ENCODE measurements at places on chromosomes 12 and 14. TPM values are rescaled to one million over a fixed set of nuclear protein-coding genes. Genes with fewer than 3 reads are reported as not detected.

FAM90A1 gene
- total RNA-seq = 1.5 TPM

VIPAS39 gene
- 52.3 TPM for total RNA-seq

MMAB gene
- 26.4 TPM for total RNA-seq

RTL1 gene
- 0.94 TPM for total RNA-seq

CLEC1B gene
- total RNA-seq = 1.7 TPM

BICDL1 gene
- 78.3 TPM for total RNA-seq

NOPCHAP1 gene
- total RNA-seq = 12.8 TPM

GDF3 gene
- total RNA-seq = not detected

GCH1 gene
- total RNA-seq = 11.3 TPM

GLIPR1 gene
- 4.3 TPM for total RNA-seq

TMEM63C gene
- 20.7 TPM for total RNA-seq

- H3K27ac ChIP-seq = no peak overlapping the region
- no peaks in the 10 kb centered on the region for H3K27me3 ChIP-seq
- no peaks in the 10 kb centered on the region for H3K36me3 ChIP-seq
- DNase-seq = no peak
- no peak overlapping the region for H3K4me3 ChIP-seq
Observed at GRCh38 chr14:38207377-38207735, 348 bp upstream of the SSTR1 start.

- H3K4me1 ChIP-seq = no peaks in the 10 kb centered on the region
- no peak overlapping the region for H3K27ac ChIP-seq
- H3K36me3 ChIP-seq = no peaks in the 10 kb centered on the region
- H3K27me3 ChIP-seq = no peaks in the 10 kb centered on the region
Observed at GRCh38 chr12:113683574-113683973, 211.9 kb upstream of the LHX5 start.

- peak overlapping the region; percentile 64 for H3K4me3 ChIP-seq
- no peak for DNase-seq
- peaks cover 6% of the 10 kb centered on the region for H3K4me1 ChIP-seq
- no peaks in the 10 kb centered on the region for H3K27me3 ChIP-seq
- no peak overlapping the region for H3K27ac ChIP-seq
Observed at GRCh38 chr12:117098024-117098360, 1.2 kb downstream of the TESC start.

DNA sequence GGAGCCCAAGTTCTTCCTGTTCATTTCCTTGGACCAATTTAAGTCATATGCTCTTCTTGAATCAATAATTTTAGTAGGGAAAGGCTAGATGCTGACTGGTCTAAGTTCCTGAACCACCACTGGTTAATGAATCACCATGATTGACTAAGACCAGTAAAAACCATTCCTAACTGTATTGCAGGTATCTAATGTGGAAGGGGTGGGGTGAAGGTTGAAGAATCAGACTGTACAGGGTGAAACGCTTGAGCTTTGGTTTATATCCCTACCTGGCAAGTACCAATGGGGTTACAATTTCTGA is 100.1 kb downstream of the DYRK2 start:
- H3K4me3 ChIP-seq = no peak overlapping the region
- no peaks in the 10 kb centered on the region for H3K27me3 ChIP-seq
- no peak overlapping the region for H3K27ac ChIP-seq
- DNase-seq = no peak
- no peaks in the 10 kb centered on the region for H3K36me3 ChIP-seq

- H3K36me3 ChIP-seq = no peaks in the 10 kb centered on the region
- no peak for DNase-seq
- H3K4me3 ChIP-seq = no peak overlapping the region
- peaks cover 16% of the 10 kb centered on the region for H3K4me1 ChIP-seq
- no peaks in the 10 kb centered on the region for H3K27me3 ChIP-seq
Observed at GRCh38 chr14:50335989-50336824, 24.1 kb downstream of the DMAC2L start.

DNA sequence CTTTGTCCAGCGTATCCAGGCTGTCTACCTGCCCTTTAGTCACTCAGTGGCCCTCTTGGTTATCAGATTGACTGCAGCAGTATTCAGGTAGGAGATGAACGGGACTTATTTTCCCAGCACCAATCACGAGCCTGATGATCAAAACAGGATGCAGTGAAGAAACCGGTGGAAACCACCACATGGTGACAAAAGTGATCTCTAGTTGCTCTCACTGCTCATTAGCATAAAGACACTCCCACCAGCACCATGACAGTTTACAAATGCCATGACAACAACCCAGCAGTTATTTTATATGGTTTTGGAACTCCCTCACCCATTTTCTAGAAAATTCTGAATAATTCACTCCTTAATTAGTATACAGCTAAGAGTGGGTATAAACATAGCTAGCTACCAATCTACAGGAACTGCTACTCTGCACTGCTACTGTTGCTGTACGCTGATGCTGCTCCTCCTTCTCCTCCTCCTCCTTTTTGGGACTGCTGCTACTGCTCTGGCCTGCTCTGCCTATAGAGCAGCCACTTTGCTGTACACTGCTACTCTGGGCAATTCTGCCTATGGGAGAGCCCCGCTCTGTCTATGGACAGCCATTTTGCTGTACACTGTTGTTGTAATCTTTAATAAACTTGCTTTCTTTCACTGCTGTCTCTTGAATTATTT is 142.5 kb upstream of the SSTR1 start:
- DNase-seq = no peak
- no peak overlapping the region for H3K27ac ChIP-seq
- no peaks in the 10 kb centered on the region for H3K27me3 ChIP-seq

DNA sequence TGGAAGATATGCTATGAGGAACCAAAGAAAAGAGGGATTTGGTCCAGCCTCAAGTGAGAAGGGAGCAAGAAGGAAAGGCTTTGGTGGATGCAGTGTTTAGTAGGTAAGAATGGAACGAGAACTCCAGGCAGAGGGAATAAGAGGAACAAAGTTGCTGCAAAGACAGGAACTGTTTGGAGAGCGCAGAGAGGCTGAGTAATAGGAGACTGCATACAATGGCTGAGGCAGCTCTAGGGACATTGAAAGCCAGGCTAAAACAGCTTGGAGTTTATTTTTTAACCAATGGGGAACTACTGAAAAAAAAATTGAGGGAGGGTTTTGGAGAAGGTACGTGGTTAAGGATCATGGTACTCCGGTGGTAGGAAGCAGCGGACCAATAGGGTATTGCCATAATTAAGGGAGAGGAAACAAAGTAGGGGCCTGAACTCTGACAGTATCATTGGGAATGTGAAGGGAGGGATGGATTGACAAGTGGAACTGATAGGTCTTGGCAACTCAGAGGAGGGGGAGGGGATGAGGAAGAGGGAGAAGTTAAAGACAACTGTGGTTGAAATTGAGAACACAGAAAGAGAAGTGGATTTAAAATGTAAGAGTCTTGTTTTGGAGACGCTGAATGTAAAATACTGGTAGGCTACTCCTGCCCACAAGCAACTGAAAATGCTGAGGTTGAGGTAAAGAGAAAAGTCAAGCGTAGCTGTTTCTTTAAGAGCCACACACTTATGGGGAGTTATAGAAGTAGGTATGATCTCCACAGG is 4.8 kb downstream of the ASCL4 start:
- H3K27ac ChIP-seq = no peak overlapping the region
- no peak for DNase-seq
- H3K27me3 ChIP-seq = no peaks in the 10 kb centered on the region

DNA sequence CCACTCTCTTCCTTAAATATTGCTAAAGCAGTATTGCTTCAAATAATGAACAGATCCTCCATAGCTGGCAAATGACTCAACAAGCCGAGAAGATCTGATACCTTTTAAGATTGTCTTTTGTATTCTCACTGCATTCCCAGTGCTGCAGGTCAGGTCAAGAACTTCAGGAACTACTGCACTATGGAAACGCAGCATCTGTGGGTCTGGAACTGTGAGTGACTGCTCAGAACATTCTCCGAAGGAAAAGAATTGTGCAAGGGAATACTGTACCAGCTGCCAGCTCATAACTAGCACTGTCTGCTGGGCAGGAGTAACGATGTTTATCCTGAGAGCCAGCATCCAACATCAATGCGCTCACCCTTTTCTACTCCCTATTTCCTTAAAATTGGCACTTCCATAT is 348.0 kb upstream of the SOX5 start:
- H3K4me3 ChIP-seq = no peak overlapping the region
- no peak for DNase-seq
- no peaks in the 10 kb centered on the region for H3K4me1 ChIP-seq
- H3K27me3 ChIP-seq = no peaks in the 10 kb centered on the region
- no peak overlapping the region for H3K27ac ChIP-seq

GRCh38 chr14:57609192-57610075 is 115.8 kb upstream of the CCDC198 start:
- no peak overlapping the region for H3K27ac ChIP-seq
- no peak for DNase-seq
- H3K27me3 ChIP-seq = no peaks in the 10 kb centered on the region
- no peak overlapping the region for H3K4me3 ChIP-seq

DNA sequence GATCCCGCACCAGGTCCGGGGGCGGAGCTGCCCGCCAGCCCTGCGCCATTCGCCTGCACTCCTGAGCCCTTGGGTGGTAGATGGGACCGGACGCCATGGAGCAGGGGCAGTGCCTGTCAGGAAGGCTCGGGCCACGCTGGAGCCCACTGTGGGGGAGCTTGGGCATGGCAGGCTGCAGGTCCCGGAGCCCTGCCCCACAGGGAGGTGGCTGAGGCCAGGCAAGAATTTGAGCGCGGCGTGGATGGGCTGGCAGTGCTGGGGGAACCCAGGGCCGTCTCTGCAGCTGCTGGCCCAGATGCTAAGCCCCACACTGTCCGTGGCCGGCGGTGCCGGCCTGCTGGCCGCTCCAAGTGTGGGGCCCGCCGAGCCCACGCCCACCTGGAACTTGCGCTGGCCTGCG is 260.0 kb downstream of the NPAS3 start:
- H3K27ac ChIP-seq = no peak overlapping the region
- no peaks in the 10 kb centered on the region for H3K27me3 ChIP-seq
- no peak for DNase-seq
- peak overlapping the region; percentile 41 for H3K4me3 ChIP-seq
- no peaks in the 10 kb centered on the region for H3K4me1 ChIP-seq

DNA sequence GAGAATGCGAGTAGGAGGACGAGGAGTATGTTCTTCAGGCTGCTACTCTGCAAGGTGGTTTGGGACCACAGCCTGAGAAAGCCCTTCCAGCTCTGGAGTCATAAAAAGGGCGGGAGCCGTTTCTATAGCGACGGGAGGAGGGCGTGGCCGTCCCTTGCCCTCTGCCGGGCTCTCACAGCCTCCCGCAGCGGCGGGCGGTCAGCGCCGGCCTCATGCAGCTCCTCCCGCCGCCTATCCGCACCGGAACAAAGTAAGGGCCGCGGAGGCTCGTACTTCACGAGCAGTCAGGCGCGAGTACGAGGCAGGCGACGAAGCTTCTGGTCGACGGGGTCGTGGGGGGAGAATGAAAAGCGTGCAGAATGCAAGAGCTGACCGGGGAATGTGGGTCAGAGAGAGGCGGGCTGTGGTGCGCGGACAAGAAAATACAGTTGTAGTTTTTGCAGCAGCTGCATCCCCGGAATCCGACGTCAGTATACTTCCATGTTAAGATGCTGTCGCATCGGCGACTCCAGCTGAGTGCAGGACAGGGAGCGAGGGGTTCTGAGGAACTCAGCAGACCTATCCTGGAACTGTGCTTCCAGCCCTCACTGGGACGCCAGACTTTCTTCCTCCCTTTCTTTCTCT is at the start of gene DYRK4:
Gene DYRK4, plus strand, starts transcription at position 175 of the 624 bp plus-strand sequence. Its CDS starts 38 bp downstream, at position 213.
- H3K27me3 ChIP-seq = no peaks in the 10 kb centered on the region
- no peak within 1 kb of the TSS for H3K27ac ChIP-seq
- peak within 1 kb of the TSS; percentile 33 for H3K4me3 ChIP-seq
- no peaks in the 10 kb centered on the region for H3K4me1 ChIP-seq

DNA sequence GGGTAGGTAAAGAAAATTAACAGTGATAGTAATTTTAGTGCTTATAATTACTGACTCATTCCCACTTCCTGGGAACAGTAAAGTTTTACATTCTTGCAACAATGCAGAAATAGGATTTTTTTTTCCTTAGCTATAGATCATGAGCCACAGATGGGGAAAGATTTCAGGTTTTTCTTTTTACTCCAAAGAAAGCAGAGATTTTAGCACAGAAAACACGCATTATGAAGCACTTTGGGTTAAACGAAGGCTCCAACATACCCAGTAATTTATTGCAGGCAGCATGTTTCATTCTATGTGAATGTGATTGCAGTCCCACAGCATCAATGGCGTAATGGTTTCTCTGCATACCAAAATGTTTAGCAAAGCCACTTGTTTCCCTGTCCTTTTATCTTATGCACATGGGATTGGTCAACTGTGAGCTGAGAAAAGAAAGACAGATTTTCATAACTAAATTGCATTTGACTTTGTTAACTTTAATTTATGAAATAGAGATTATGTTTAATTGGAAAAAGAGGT is 124.6 kb upstream of the E2F7 start:
- no peak overlapping the region for H3K27ac ChIP-seq
- no peaks in the 10 kb centered on the region for H3K36me3 ChIP-seq
- H3K4me1 ChIP-seq = no peaks in the 10 kb centered on the region
- H3K4me3 ChIP-seq = no peak overlapping the region
- no peaks in the 10 kb centered on the region for H3K27me3 ChIP-seq

GRCh38 chr12:2904260-2904659 is 13.6 kb downstream of the TULP3 start:
- H3K36me3 ChIP-seq = no peaks in the 10 kb centered on the region
- H3K4me1 ChIP-seq = peaks cover 4% of the 10 kb centered on the region
- no peak for DNase-seq
- H3K27me3 ChIP-seq = no peaks in the 10 kb centered on the region
- no peak overlapping the region for H3K27ac ChIP-seq

- no peaks in the 10 kb centered on the region for H3K27me3 ChIP-seq
- no peak overlapping the region for H3K27ac ChIP-seq
- DNase-seq = no peak
- H3K4me3 ChIP-seq = no peak overlapping the region
Observed at GRCh38 chr12:28851781-28852180, 297.3 kb upstream of the FAR2 start.

- H3K36me3 ChIP-seq = no peaks in the 10 kb centered on the region
- H3K4me3 ChIP-seq = peak within 1 kb of the TSS; percentile 55
- H3K4me1 ChIP-seq = peaks cover 7% of the 10 kb centered on the region
- H3K27ac ChIP-seq = peak within 1 kb of the TSS; percentile 36
- peak; percentile 75 for DNase-seq
- H3K27me3 ChIP-seq = no peaks in the 10 kb centered on the region
Observed at GRCh38 chr14:74955229-74956026, at the start of gene PGF. PGF (minus strand) TSS chr14:74955597; CDS start chr14:74955242, 355 bp downstream.

- H3K4me3 ChIP-seq = no peak overlapping the region
- no peaks in the 10 kb centered on the region for H3K36me3 ChIP-seq
- no peaks in the 10 kb centered on the region for H3K27me3 ChIP-seq
- peaks cover 5% of the 10 kb centered on the region for H3K4me1 ChIP-seq
- H3K27ac ChIP-seq = no peak overlapping the region
Observed at GRCh38 chr14:73816393-73816816, 35.2 kb upstream of the PTGR2 start.

DNA sequence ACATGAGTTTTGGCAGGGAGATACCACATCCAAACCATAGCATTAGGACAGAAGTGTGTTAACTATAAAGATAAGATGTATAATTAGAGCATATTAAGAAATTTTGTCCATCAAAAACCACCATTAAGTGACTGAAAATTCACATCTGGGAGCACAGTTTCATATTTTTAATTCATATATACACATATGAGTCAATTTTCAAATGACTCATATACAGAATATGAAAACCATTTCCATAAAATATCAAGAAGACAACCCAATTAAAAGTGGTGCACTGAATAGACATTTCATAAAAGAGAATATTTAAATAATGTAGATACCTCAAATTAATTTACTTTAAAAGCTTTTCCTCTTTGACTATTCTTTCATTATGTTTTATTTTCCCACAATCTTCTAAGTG is 25.3 kb downstream of the MUCL1 start:
- no peaks in the 10 kb centered on the region for H3K36me3 ChIP-seq
- no peak overlapping the region for H3K4me3 ChIP-seq
- H3K27me3 ChIP-seq = no peaks in the 10 kb centered on the region
- DNase-seq = no peak

- no peaks in the 10 kb centered on the region for H3K4me1 ChIP-seq
- H3K27ac ChIP-seq = no peak overlapping the region
- no peak overlapping the region for H3K4me3 ChIP-seq
- DNase-seq = no peak
- H3K27me3 ChIP-seq = no peaks in the 10 kb centered on the region
Observed at GRCh38 chr14:86404989-86405649, 875.2 kb downstream of the FLRT2 start.
